ENCODE measurements at places on chromosomes 16 and 17.

GRCh38 chr17:21126645-21127508 lies at the start of gene DHRS7B:
Gene DHRS7B (plus strand): TSS chr17:21126964. CDS start chr17:21126972, 8 bp downstream.
- peak; percentile 95 for DNase-seq

DNA sequence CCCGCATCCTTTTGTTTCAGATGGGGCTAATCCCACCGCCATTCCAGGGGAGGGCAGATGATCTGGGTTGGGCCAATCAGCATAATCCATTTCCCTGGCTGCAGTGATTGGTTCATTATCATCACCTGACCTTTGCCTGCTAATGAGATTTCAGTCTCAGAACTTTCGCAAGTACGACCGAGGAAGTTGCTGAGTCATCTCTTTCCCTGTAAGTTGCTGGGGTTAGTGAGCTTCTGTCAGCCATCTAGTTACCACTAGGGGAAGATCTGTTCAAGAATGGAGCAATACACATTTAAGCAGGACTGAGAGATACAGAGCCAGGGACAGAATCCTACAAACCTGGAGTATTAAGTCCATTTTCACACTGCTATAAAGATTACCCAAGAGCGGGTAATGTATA lies 65.3 kb upstream of the NUDT7 start:
- peak; percentile 4 for DNase-seq

GRCh38 chr17:56478836-56479447 lies 114.6 kb upstream of the NOG start:
- DNase-seq, result peak; percentile 16

GRCh38 chr16:46711106-46712058 lies 21.9 kb downstream of the ORC6 start:
- DNase-seq, result peak; percentile 58

All from inflammatory macrophage (primary cell).